NCI-H524 (cell line): ENCODE measurements at places on chromosomes 5 and 9.
A peak's percentile ranks its signal among the peaks of the same experiment; 100 is the strongest.

- no peak for DNase-seq
Measured at GRCh38 chr9:76417394-76417793, 23.2 kb upstream of the RFK start.

DNA sequence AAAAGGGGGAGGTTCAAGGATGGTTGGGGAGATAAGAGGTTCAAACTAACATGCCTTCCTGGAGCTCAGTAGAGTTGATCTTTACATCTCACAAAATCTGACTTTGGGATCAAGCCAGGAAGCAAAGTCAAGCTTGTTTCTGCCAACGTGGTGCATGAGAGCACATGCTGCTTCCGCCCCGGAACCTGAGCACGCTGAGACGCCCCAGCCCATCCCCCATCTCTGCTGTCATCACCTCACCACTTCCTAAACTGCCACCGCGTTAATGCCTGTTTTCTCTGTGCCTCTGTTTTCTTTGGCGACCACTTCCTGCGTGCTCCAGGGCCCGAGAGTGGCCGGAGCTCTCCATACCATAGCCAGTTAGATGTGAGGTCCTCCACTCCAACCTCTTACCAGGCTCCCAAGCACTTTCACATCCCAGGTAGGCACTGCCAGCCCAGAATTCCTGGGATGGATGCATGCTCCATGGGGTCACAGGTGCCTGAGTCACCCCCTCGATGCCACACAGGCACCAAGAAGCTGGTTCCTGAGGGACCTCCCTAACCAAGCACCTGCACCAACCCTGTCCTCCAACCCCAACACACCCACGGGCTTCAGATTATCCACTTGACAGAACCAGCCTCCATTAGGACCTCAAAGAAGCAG lies 31.2 kb upstream of the AFAP1L1 start:
- no peak for DNase-seq

- DNase-seq = peak; percentile 99
Measured at GRCh38 chr9:117234103-117234502, 180.8 kb downstream of the ASTN2 start.

- DNase-seq = no peak
Measured at GRCh38 chr5:138978080-138978479, 102.9 kb upstream of the LRRTM2 start.

GRCh38 chr9:130918826-130919558 lies 20.1 kb downstream of the FIBCD1 start:
- no peak for DNase-seq

- DNase-seq = no peak
Measured at GRCh38 chr5:58849223-58849622, 266.3 kb downstream of the RAB3C start.

- no peak for DNase-seq
Measured at GRCh38 chr5:95773335-95774059, 42.4 kb downstream of the RHOBTB3 start.

DNA sequence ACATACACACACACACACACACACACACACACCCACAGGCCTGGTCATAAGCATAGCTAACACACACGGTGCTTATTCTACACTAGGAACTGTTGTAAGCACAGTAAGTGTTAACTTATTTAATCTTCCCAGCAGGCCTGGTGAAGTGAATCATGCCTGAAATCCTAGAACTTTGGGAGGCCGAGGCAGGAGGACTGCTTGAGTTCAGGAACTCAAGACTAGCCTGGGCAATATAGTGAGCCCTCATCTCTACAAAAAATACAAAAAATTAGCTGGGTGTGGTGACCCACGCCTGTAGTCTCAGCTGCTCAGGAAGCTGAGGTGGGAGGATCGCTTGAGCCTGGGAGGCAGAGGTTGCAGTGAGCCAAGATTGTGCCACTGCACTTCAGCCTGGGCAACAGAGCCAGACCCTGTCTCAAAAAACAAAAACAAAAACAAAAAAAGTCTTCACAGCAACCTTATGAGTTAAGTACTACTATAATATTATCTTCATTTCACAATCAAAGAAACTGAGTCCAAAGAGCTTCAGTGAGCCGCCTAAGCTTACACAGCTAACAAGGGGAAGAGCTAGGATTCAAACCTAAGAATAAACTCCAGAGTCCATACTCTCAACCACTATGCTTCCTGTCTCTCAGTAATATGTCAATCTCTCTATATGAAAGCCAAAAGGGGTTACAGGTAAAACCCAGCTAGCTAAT lies 2.3 kb downstream of the MEGF9 start:
- DNase-seq = no peak

DNA sequence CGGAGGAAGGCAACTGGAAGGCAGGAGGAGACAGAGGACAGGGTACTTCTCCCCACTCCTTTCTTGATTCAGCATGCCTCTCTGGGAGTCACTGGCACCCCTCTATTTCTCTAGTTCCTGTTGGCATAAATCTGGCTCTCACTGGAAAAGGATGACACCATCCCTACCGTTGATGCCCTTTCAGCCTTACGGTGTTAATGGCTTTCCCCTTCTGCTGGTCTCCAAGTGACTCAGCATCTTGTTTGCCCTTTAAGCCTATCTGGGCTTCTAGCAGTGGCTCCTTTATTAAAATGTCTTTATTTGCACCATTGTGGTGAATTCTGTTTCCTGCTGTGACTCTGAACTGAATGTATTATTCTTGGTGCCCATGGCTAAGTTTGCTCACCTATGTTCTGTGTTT lies 227.3 kb upstream of the GLRA1 start:
- DNase-seq = no peak

DNA sequence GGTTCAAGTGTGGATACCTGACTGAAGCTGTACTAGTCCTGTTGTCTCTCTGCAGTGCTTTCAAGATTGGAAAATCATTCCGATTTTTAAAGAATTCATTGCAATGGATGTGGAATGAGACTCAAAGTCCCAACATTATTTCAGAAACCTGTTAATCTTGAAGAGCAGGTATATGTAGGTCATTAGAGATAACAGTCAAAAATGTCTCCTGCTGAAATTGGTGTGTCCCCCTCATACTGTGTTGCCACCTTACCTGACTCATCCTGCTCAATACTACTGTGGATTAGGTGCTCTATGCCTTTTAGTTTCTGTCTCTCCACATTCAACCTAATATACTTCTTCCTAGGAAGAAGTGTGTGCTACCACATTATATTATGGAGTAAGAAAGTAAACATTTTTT lies 91.1 kb upstream of the NR3C1 start:
- no peak for DNase-seq

DNA sequence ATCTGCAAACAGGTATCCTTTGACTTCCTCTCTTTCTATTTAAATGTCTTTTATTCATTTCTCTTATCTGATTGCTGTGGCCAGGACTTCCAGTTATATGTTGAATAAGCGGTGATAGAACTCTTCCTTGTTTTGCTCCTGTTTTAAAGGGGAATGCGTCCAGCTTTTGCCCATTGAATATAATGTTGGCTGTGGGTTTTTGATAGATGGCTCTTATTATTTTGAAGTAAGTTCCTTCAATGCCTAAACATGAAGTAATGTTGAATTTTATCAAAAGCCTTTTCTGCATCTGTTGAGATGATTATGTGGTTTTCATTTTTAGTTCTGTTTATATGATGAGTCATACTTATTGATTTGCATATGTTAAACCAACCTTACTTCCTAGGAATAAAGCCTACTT lies 300.5 kb upstream of the CTNND2 start:
- DNase-seq = no peak

GRCh38 chr9:137128862-137129455 lies 10.0 kb upstream of the GRIN1 start:
- no peak for DNase-seq

DNA sequence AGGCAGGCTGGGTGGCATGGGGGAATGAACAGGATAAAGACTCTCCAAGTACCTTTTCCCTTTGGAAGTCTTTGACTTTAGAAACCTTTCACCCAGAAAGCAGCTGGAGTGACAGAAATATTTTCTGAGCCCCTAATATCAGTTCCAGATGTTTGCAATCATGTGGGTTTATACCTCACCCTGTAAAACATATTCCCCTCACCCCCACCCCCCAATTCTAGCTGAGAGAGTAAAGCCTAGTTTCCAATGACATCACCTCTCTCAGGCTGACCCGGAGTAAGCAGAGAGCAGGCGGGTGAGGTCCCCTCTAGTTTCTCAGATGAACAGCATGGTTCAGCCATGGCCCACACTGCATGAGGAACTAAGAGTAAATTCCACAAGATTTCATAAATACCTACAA lies 82.9 kb upstream of the TRIM32 start:
- DNase-seq = no peak

DNA sequence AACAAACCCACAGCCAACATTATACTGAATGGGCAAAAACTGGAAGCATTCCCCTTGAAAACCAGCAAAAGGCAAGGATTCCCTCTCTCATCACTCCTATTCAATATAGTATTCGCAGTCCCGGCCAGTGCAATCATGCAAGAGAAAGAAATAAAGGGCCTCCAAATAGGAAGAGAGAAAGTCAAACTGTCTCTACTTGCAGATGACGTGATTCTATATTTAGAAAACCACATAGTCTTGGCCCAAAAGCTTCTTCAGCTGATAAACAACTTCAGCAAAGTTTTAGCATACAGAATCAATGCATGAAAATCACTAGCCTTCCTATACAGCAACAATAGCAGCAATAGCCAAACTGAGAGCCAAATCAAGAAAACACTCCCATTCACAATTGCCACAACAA lies 333.7 kb upstream of the EDIL3 start:
- no peak for DNase-seq

DNA sequence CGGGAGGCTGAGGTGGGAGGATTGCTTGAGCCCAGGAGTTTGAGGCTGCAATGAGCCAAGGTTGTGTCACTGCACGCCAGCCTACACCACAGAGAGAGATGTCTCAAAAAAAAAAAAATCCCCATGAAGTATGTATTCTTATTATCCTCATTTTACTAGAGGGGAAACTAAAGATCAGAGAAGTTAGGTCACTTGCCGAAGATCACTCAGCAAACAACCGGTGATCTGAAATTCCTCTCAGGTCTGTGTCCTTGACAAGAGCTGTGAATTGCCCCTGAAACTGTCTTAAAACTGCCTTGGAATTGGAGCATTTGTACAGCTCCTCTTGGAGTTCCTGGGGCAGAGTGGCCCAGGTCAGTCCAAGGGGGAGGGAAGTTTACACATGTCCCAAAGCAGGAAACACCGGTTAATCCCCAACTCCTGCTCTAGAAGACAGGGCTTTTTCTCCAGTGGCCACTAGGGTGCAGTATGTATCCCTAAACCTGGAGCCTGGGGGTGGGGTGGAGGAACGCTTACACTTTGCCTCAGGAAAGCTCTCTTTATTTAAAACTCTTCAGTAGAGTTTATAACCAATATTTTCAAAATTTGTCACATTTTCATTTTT lies 27.6 kb downstream of the AQP7 start:
- peak; percentile 69 for DNase-seq

DNA sequence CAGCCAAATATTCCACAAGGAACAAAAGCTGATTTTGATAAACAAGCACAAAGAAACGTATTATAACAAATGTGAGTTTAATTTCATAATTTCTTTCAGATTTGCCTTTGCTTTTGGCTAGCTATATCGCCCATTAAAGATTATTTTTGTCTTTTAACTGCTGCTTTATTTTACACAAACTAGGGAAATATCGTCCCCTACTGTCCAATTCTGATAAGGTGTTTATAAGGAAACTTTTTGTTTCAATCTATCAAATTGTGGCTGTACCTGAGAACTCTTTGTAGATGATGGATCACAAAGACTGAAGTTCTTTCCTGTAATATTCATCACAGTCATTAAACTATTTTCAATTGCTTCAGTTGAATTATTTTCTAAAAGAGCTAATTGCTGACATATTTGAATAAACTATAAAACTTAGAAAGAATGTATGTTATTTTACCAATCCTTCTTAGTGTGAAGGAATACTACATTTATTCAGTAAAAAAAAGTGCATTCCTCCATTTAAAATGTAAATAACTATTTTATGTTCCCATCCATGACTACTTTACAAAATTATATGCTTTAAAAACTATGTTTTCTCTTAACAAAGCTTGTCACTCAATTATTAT lies 431.3 kb upstream of the ITGA1 start:
- DNase-seq = peak; percentile 23
